ENCODE measurements at places on chromosomes 5 and 9.

GRCh38 chr9:110058304-110058953 is 149.5 kb downstream of the C9orf152 start:
- peak; percentile 73 for DNase-seq

- no peak for DNase-seq
Observed at GRCh38 chr9:106889061-106889590, 26.2 kb downstream of the ZNF462 start.

GRCh38 chr5:119527351-119527750 is 75.1 kb downstream of the HSD17B4 start:
- DNase-seq: peak; percentile 3

GRCh38 chr9:70412832-70413463 is 1.5 kb downstream of the KLF9 start:
- DNase-seq: peak; percentile 78

- DNase-seq: no peak
Observed at GRCh38 chr5:89024045-89024444, 141.1 kb upstream of the MEF2C start.

DNA sequence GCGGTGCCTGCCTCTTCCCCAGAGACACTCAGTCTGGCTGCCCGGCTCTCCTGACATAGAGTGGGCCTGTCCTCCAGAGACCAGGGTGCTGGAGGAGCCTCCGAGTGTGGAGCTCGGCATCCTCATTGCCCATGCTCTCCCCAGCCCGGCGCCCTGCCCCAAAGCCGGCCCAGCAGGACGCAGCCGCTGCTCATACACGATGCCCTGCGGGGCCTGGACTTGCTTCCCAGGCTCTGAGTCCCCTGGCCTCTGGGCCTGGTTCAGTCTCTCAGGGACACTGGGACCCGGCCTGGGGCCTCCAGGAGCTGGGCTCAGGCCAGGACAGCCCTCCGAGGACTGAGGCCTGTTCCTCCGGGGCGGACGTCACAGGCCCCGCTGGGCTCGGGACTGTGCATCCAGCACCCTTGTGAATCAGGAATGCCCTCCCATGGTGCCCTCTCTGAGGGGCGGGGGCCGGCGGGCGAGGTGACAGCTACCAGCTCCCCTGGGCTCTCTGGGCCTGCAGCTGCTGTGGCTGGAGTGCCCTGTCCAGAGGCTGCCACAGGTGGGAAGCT is 23.2 kb downstream of the TPPP start:
- DNase-seq: no peak

- DNase-seq: no peak
Observed at GRCh38 chr9:81669866-81670265, 19.5 kb downstream of the TLE1 start.

DNA sequence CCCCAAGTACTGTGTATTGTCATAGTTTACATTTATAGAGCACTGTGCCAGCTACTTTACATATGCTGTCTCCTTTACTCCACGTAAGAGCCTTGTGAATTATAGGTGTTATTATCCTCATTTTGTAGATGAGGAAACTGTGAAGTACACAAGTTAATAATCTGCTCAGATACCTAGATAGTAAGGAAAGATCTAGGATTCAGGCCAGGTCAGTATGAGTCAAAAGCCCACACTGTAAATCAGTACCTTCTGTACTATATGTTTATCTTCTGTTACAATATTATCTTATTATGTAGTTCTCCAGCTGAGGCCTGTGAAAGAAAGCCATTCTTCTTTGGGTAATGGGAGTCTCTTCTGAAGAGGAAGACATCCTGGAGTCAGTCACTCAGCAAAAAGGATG is 72.4 kb upstream of the TLX3 start:
- no peak for DNase-seq

GRCh38 chr5:1002836-1003235 is 5.8 kb upstream of the NKD2 start:
- DNase-seq: no peak

DNA sequence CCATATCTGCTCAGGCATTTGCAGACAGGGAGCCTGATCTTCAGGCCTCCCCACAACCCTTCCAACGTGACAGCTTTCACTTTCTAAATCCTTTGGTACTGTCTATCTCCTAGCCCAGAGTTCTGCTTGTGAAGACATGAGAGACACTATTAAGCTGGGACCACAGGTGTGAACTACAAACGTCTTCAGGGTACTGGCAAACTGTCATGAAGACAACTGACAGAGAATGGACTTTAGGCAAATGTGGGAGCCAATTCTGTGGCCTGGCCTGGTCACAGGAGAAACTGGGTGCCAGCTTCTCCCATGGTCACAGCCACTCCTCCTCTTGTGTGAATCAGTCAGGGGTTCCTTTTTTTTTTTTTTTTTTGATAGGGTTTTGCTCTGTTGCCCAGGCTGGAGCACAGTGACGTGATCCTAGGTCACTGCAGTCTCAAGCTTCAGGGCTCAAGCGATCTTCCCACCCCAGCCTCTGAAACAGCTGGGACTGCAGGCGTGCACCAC is 10.4 kb downstream of the TRIM14 start:
- DNase-seq: no peak

GRCh38 chr5:52665559-52665958 is 122.2 kb upstream of the ITGA1 start:
- DNase-seq: no peak

DNA sequence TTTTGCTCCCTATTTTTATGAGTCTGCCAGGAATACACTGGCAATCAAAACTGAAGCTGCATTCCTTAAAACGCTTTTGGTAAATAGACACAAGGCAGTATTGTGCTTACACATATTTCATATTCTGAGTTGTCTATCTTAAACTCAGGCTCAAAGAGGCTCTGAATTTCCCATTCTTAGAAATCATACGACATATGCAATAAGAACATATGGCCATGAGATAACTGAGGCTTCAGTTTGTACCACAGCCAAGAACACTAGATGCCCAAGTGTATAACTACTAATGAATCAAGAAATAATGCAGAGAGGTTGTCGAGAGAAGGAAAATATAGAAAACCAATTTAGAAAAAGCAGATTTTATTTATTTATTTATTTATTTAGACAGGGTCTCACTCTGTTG is 357.4 kb downstream of the NDUFS4 start:
- no peak for DNase-seq

DNA sequence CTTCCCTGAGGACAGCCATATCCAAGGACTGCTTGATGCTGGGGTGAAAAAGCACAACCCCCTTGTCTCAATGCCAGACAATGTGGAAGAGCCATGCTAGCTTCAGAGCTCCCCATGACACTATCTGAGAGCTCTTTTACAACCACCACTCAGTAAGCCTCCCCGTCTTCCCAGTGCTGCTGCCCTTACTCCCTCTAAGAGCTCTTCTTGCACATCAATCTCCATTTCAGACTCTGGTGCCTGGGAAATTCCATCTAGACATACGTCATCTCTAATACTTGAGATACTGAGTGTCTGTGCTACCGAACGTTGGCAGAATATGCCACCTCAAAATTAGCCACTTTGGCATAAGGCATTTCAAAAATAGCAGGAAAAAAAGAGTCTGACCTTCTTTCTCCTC is 94.5 kb downstream of the EDIL3 start:
- DNase-seq: peak; percentile 39

DNA sequence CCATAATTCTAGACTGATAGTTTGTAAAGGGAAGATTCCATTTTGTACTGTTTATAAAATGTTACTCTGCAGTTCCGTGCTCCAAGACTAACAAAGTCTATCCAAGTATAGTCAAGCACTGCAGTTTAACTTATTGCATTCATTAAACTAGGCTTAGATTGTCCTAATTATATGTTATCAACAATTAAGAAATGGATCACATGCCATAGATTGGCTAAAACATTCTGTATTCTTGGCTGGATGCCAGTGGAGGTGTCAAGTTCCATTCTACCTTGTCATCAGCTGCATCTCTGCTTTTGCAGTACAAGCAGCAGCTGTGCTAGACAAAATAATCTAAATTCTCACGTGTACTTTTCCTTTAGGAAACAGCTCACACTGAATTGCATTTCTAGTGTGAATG is 69.4 kb upstream of the MEF2C start:
- DNase-seq: peak; percentile 3

GRCh38 chr5:16663840-16664239 is 47.0 kb upstream of the RETREG1 start:
- DNase-seq: no peak

- no peak for DNase-seq
Observed at GRCh38 chr9:113628621-113629020, 165.1 kb downstream of the RGS3 start.

DNA sequence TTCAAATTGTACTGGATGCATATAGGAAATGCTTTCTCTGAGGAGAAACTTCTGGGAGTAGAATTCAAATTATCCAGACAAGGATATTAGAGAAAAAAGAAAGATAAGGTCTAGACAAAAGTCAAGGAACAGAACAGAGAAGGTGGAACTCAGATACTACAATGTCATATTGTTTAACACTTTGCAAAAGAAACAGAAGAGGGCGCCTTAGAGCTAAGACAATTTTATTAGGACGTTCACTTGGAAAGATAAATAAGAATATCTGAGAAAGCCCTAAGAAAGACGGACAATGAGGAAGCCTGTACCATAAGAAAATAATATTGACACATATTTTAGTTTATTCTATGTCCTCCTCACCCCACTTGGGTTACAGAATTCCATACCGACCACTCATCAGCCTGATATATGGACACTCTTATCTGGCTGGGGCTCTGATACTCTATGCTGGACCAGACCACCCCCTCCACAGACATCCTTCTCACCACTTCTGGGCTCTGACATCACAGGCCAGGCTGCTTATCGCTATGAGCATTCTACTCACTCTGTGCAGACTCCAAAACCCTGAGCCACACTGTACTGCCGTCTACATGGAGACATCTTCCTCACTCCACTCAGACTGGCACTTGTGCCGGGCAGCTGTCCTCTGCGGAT is 9.1 kb upstream of the AK3 start:
- peak; percentile 69 for DNase-seq

DNA sequence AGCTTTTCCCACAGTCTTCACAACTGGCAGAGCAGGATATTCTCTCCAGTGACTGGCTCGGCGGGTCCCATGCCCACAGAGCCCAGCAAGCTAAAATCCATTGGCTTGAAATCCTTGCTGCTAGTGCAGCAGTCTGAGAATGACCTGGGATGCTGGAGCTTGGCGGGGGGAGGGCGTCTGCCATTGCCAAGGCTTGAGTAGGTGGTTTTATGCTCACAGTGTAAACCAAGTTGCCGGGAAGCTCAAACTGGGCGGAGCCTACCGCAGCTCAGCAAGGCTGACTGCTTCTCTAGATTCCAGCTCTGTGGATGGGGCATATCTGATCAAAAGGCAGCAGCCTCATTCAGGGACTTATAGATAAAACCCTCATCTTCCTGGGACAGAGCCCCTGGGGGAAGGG is 194.1 kb downstream of the CCDC171 start:
- DNase-seq: no peak

DNA sequence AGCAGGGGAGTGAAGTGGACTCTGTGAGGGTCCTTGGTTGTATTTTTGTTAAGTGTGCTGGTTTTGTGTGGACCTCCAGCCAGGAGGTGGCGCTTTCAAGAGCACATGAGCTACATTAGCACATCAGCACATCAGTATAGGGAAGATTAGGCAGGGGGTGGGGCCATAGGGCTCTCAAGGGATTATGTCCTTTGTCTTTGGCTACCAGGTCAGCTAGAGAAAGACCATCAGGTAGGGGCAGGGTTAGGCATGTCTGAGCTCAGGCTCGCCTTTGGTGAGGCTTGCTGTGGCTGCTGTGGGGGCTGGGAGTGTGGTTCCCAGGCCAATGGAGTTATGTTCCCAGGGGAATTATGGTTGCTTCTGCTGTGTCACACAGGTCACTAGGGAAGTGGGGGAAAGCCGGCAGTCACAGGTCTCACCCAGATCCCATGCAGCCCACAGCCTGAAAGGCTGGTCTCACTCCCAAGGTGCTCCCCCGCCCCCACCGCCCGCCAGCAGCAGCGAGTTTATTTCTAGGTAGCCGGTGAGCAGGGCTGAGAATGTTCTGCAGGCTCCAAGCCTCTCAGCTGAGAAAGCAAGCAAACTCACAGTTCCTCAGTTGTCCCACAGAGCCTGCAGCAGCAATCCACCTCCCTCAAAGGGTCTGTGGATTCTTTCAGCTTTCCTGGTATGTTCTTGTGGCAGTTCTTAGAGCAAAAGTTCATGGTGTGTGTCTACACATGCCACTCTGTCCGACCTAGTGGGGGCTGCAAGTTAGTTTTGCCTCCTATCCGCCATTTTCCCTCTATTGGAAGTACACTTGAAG is 13.7 kb downstream of the OR1J1 start:
- DNase-seq: peak; percentile 28

- no peak for DNase-seq
Observed at GRCh38 chr5:143888912-143889311, 77.0 kb downstream of the HMHB1 start.

GRCh38 chr9:127149463-127150390 is 27.3 kb upstream of the ANGPTL2 start:
- no peak for DNase-seq

DNA sequence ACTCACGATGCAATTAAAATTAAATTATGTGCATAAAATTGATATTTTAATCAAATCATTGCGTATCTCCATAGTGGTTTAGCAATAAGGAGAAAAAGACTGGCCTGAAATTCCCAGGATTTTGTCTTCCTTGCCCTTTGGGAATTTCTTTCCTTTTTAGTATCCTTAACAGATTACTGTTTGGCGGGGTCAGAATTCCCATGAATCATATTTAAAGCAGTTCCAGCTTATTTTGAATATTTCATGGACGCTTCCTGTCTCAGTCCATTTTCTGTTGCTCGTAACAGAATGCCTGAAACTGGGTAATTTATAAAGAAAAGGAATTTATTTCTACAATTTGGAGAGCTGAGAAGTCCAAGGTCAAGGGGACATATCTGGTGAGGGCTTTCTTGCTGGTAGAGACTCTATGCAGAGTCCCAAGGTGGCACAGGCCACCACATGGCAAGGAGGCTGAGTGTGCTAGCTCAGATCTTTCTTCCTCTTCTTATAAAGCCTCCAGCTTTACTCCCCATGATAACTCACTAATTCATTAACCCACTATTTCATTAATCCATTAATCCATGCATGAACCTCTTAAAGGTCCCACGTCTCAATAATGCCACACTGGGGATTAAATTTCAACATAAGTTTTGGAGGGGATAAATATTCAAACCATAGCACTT is 37.8 kb downstream of the CDH6 start:
- peak; percentile 14 for DNase-seq

GRCh38 chr9:131585375-131585774 is 40.1 kb downstream of the PRRT1B start:
- peak; percentile 46 for DNase-seq

DNA sequence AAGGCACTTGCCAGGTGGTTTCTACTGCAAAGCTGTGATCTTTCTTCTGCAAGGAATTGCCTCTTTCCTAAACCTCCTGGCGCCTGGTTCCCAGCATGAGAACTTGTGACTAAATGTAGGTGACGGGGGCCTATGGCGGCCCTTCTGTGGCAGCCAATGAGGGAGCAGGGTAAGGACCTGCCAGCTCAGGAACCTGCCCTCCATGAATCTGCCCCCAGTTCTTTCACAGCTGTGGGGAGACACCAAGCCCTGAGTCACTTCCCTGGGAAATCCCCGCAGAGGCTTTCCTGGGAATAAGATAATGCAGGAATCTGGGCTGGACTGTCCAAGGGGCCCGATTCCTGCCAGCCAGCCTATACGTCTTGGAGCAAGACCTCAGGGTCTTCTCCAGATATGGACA is 56.7 kb upstream of the CTNNA1 start:
- peak; percentile 98 for DNase-seq

Measured in ELR (cell line).